ENCODE measurements at places on chromosomes 4 and X.
A peak's percentile ranks its signal among the peaks of the same experiment; 100 is the strongest.

GRCh38 chr4:38279650-38280322 is 319.6 kb downstream of the PTTG2 start:
- DNase-seq, result no peak

- peak; percentile 26 for DNase-seq
Measured at GRCh38 chrX:120549483-120550452, 11.0 kb downstream of the CUL4B start.

DNA sequence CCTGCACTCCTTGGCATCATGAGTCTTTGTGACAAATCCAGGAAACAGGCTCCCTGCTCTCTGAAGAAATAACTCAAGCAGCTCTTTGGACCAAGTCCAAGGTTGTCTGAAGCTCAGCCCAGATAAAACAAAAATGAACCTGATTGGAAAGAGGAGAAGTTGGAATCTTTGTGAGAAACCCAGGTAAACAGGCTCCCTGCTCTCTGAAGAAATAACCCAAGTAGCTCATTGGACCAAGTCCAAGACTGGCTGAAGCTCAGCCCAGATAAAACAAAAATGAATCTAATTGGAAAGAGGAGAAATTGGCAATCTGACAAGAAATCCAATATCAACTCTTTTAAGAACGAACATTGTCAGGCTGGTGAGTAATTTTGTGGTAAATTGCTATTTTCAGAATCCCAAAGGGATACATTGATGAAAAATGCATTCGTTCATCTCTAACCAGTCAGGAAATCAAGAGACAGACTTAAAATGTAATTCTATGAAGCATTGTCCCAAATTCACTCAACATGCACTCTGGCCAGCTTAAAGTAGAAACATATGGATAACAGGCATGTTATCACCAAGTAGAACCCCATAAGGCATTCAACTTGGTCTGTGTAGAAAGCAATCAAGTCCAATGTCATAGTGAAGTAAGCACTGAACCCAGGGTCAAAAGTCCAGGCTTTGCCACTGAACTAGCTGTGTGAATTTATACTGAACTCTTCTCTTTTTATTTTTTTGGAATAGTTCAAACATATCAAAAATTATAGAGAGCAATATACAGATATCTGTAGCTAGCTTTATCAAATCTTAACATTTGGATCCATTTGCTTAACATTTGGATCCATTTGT is 16.8 kb upstream of the NFXL1 start:
- no peak for DNase-seq

DNA sequence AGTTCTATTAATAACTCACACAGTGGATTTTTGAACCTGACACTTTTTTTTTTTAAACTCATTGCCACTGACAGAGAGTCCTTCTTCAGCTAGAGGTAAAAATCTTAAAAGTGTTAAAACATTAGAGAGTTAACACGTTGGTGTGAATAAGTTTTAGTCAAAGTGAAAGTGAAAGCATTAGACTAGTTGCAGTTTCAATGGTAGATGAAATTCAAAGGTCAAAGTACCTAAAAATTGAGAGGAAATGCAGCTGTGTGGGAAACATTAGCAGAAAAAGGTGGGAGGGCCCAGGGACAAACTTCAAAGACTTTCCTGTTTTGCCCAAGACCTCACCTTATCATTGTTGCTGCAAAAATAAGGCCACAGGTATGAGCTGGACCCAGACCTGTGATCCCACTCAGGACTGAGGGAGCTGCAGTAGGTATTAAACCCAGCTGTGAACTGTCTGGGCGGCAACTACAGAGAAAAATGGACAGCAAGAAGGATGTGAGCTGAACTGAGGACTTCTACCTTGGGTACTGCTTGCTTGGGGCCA is 17.6 kb upstream of the GABRA4 start:
- DNase-seq, result no peak

GRCh38 chr4:139562839-139563238 is 6.8 kb upstream of the SETD7 start:
- no peak for DNase-seq

DNA sequence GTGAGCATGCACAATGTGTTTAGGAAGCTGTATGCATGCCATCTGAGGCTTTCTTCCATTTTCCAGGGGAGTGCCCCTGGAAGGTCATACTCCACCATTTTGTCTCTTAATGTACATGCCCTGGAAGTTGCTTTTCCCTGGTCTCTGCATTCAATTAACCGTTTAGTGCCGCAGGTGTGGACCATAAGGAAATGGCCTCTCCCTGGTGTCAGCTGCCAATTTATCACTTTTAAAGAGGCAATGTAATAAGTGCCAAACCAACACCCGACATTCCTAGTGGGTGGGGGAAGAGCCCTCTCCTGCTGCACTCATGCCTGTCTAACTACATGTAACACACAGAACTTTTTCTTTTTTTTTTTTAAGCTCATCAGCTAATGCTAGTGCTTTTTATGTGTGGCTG is 7.1 kb upstream of the BST1 start:
- DNase-seq, result no peak

GRCh38 chr4:124276461-124276860 is 436.1 kb downstream of the ANKRD50 start:
- DNase-seq, result no peak

GRCh38 chr4:155705664-155706063 is 39.0 kb downstream of the GUCY1A1 start:
- DNase-seq, result no peak

GRCh38 chr4:144355811-144356757 is 215.6 kb upstream of the GYPA start:
- peak; percentile 44 for DNase-seq

DNA sequence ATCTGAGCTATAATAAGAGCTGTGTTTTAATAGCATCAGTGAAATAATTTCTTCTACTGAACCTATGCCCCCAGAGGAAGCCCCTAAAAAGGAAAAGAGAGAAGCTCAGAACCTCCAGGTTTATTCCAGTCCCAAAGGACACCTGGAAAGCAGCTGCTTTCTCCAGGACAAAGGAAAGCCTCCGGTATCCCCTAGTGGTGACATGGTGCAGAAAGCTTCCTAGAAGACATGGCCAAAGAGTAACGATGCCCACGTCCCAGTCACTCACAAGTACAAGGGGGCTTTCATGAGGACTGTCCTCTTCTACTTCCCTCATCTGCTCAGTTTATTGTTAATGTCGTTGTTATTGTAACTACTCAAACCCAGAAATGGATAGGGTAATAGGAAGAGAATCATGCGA is 343.9 kb downstream of the UNC5C start:
- no peak for DNase-seq

DNA sequence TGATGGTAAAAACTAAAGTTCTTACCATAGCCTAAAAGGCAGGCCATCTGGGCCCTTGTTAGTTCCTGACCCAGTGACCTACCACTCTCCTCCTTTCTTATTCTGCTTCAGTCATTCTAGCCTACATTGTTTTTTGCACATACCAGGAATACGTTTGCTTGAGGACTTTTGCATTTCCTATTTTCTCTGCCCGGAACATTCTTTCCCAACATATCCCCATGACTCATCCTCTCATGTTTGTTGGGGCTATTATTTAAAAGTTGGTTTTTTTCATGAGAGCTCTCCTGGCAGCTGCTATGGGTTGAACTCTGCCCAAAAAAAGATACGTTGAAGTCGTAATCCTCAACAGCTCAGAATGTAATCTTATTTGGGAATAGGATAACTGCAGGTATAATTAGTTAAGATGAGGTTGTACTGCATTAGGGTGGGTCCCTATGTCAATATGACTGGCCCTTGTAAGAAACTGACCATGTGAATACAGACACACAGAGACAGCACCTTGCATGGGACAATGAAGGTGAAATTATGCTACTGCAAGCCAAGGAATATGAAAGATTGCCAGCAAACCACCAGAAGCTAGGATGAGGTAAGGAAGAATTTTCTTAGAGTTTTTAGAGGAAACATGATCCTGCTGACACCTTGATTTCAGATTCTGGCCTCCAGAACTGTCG is 138.3 kb upstream of the PDHA2 start:
- no peak for DNase-seq

GRCh38 chr4:80071604-80072227 is 1.3 kb downstream of the ANTXR2 start:
- no peak for DNase-seq

DNA sequence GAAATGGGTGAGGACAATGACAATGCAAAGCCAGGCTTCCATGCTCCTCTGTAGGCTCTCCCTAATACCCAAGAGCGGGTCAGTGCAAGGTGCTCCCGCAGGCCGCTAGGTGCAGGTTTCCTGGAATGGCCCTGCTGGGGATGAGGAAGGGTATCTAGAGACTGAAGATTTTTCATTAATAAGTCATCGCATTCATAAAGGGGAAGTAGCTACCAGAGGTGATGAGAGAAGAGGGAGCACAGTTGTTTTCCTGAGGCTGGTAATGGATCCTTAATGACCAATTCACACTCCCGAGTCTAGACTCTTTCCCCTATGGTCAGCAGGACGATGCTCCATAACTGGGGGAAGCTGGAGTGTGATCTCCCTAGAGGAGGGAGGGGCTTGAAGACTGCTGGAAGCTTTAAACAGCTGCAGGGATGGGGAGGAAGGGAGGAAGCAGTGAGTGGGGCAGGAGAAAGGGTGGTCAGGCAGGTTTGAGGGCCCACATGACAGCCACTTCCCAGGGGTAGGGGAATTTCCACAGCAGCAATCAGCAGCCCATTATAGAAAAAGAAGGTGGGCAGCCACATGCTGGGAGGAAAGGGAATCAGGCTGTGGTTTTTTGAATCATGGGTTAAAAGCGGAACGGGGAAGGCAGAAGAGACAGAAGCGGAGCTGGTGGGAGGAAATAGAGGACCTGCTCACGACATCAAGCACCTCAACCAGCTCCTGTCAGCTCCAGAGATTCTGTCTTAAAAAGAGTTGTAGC is 10.2 kb upstream of the ATP6AP2 start:
- peak; percentile 48 for DNase-seq

DNA sequence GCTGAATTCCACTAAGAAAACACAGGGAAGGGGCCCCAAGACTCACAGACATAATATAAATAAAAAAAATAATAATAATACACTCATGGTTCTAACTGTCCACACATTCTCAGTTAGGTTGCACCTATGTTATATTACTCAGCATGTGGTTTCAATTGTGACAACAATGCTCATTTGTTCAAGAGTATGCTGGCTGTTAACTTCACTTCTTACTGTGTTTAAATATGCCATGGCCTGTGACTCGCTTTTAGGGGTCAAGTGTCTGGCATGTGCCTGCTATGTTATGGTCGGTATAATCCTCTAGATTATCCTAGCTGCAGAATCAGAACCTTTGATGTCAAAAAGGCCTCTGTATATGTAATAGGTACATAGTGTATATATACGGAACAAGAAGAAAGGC is 324.8 kb upstream of the INTU start:
- no peak for DNase-seq

DNA sequence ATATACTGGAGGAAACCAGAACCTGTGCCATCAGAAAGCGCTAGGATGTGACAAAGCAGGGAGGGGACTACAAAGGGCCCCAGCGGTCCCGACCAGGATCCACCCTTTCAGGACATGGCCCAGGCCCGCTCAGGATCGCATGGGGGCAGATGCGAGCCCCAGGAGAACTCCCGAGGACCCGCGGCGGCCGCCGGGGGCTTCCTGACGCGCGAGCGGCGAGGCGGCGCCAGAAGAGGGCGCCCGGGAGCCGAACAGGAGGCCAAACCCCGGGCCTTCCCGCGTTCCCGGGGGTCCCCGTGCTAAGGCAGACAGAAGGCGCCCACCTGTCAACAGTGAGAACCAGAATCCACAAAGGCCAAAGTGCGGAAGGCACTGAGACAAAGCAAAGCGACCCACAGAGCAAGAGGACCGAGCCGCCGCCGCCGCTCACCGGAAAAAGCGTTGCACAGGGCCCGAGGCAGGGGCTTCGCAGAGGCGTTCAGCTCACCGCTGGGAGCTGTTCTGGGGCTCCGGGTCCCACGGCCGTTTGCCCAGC is 7.3 kb upstream of the OPN1LW start:
- DNase-seq, result peak; percentile 76

DNA sequence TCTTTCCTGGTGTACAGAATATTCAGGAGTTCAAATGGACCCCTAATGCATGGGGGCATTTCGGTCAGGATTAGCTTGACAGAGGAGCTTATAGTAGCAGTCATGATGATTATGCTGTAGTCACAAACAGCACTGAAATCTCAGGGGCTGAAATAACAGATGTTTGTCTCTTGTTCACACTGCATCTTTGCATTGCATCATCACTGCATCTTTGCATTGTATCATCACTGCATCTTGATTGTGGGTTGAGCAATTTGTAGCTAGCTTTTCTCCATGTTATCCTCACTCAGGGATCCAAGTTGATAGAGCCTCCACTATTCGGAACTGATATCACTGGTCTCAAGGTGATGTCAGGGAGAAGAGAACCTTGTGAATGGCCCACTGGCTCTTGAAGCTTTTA is 160.9 kb downstream of the GATB start:
- DNase-seq, result no peak

- DNase-seq, result no peak
Measured at GRCh38 chr4:100548200-100548560, 30.4 kb upstream of the EMCN start.

All from hematopoietic multipotent progenitor cell (in vitro differentiated cells).